ENCODE measurements at places on chromosomes 6 and 20.

DNA sequence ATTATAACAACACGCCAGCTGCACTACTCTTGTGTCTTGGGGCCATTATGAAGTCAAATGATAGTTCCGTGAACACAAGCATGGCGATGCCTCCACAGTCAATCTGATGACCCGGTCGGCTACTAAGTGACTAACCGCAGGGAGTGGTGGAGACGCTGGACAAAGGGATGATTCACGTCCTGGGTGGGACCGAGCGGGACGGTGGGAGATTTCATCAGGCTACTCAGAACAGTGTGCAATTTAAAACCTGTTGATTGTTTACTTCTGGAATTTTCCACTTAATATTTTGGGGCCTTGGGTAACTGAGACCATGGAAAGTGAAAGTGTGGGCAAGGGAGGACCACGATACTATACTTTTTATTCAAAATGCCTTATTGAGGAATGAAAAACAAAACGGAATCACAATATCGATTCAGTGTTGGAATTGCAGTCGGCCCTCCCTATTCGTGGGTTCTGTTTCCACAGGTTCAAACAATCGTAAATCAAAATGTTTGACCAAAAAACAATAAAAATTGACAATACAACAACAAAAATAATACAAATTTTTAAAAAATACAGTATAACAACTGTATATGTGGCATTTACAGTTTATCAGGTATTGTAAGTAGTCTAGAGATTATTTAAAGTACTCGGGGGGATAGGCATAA, 66.5 kb downstream of the MYLK4 start:
- DNase-seq: no peak

- DNase-seq: peak; percentile 75
Measured at GRCh38 chr20:46040902-46041535, 12.0 kb downstream of the SLC12A5 start.

GRCh38 chr6:21666853-21667681, 73.5 kb downstream of the SOX4 start:
- peak; percentile 53 for DNase-seq

DNA sequence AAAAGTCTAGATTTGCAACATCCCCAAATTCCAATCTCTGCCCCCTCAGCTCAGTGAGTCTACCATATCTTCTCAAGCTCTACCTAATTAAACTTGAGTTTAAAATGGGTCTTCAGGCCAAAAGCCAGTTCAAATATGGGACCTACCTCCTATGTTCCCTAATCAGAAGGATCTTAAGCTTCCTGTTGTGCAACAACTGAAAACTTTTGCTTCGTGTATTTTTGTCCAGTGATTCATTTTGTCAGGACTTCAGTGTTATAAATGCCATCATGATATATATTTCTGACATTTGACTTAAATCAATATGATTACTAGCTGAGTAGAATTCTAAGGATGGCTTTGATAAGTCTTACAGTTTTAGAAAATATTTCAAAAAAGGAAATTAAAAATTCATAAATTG, 622.6 kb upstream of the PTCHD4 start:
- no peak for DNase-seq

DNA sequence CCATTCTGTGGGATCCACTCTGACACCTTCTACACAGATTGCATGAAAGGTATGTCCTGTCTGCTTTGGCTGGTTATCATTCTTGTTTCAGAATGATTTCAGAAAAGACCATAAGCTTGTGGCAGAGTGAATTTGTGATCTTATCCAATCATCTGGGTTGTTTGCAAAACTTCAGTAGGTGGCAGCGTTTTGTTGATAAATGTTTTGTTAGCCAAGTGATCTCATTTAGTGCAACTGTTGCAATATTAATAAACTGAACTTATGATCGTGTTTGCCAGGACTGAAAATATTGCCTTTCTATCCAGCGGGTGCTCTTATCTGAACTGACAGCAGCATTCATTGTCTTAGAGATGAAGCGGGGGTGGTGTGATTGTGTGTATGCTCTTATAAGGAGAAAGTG, 613.2 kb upstream of the NOX3 start:
- no peak for DNase-seq

DNA sequence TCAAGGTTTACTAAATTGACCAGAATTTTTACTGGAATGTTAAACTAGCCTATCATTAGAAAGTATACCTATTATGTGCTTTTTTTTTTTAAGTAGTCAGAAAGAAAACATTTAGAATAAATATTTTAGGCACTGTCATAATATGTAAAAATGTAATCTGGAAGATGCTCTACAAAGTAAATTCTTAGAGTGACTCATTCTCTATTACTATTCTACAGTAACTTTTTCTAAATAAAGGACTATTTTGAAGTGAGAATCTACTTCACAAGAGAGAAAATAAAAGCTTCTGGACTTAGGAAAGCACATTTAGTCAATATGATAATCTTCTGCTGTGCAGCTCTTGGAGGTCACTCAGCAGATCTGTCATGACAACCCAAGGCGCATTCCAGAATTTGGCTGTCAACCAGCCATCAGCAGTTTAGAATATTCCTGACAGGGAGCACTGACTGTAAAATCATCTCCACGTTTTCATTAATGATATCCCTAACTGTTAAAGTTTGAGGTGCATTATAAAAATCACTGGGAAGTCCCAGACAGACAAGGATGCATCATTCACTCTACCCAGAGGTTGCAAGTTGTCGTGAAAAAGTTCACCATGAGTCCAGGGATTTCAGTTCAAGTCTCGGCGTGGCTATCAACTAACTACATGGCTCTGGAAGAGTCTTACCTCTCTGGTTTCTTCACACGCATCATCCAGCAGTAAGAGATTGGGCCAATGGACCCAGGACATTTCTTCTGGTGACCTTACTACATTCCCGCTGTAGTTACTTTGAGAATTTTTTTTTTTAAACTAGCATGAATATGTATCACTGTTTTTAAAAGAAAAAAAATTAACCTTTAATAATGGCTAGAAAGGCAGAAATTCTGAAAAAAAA, 374.9 kb downstream of the GJA1 start:
- DNase-seq: no peak

GRCh38 chr20:53829255-53829723, 235.7 kb upstream of the ZNF217 start:
- DNase-seq: peak; percentile 17

- no peak for DNase-seq
Measured at GRCh38 chr6:17714177-17714576, 7.5 kb upstream of the NUP153 start.

DNA sequence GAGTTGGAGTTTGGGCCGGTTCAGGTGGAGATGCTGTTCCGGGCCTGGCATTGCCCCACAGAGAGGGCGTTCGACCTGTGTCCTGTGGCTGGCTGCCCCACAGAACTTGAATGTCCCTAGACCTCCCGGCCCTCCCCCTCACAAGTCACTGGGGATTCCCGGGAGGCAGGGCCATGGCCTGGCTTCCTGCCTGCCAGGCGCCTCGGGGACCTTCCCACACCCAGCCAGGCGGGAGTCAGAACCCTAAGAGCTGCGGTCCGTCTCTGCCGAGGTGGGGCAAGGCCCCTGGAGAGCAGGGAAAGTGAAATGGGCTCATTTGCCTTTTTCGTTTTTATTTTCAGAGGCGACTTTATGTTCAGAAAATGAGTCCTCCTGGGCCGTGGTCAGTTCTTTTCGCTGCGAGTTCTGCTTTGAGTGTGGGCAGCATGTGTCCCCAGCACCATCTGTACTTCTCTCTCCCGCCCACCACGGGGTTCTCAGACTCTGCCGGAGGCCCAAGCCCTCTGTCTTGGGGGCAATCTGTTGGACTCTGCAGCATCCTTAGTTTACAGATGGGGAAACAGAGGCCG, 8.5 kb downstream of the RBM38 start:
- no peak for DNase-seq

GRCh38 chr6:131828951-131829350, 21.1 kb downstream of the ENPP1 start:
- DNase-seq: no peak

- no peak for DNase-seq
Measured at GRCh38 chr6:152399399-152399798, 237.8 kb downstream of the SYNE1 start.

GRCh38 chr6:84074988-84075781, 41.6 kb downstream of the MRAP2 start:
- peak; percentile 66 for DNase-seq

GRCh38 chr20:35663516-35664465, 909 bp downstream of the CPNE1 start:
- peak; percentile 82 for DNase-seq

DNA sequence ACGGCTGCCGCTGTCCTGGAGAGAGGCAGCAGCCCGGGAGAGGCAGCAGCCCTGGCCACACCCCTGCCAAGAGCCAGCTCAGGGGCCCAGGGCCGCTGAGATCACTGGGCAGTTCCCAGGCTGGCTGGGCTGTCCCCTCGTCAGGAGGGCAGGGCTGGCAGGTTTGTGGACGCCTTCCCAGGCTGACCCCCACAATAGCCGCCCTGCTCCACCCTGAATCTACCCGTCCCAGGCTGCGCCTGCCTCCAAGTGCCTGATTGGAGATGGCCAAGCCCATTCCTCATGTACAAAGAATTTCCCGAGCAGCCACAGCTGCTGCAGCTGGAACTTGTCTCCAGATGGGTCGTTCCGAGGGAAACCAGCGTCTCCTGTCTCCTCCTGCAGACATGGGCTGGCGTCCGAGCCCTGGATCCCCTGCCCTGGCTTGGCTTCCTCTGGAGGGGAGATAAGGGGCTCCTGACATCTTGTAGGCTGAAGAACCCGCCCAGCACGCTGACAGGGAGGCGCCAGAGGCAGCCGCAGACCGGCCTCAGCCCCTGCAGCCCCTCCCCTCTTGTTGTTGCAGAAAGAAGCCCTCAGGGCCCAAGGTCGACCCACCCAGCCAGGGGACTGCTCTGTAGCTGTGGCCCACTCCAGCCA, 9.4 kb upstream of the GATA5 start:
- DNase-seq: peak; percentile 83

- DNase-seq: no peak
Measured at GRCh38 chr6:69280858-69281257, 516.0 kb downstream of the LMBRD1 start.

GRCh38 chr6:129749749-129750120, 39.8 kb upstream of the ARHGAP18 start:
- DNase-seq: no peak

- DNase-seq: no peak
Measured at GRCh38 chr6:150302520-150303176, 66.2 kb upstream of the IYD start.

DNA sequence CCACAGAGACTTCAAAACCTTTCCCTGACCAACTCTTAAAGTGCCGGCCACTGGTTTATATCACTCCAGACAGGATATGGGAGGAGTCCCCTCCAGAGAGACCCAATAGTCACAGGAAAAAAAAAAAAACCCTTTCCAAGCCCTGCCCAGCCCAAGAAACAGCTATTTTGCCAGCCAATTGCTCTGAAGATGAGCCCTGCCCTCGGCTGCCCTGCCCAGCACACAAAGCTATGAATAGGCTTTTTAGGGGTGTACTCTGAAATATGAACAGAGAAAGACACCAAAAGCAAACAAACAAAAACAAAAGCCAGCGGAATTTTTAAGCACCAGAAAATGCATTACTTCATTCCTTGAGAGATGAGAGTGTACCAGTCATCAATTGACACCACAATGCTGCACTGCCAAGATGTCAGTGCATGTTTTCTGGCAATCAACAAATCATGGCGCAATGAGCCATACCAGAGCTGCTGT, 275.1 kb downstream of the C6orf118 start:
- no peak for DNase-seq

GRCh38 chr6:122114717-122115116, 284.7 kb upstream of the HSF2 start:
- no peak for DNase-seq

DNA sequence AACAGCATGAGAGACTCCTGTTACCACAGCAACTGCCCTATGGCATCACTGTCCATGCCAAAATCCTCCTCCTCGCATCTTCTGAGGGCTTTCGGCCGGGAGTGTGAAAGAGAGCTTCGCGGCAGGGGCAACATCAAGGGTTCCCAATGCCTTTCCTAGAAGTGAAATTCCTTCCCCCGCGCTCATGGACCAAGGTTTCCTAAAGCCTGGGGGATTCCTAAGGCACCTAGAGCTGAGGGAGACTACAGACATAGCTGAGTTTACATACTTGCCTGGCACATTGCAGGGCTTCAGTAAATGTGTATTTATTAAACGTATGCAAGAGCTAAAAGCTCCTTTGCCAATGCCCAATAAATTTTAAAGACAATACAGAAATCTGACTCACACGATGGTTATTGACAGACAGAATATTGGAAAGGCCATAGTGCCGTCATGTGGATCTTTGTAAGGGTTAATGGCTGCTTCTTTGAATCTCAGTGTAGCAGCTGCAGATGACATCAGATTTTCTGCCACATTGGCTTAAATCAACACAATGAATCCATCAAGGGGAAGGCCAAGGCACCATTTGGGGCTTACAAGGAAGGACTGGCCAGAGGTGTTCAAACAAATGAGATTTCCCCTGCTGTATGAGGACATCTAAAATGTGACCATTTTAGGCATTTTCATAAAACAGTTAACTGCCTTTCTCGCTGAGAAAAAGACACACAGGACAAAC, 281.2 kb upstream of the JARID2 start:
- DNase-seq: peak; percentile 25
